ENCODE measurements at places on chromosomes 3 and 15.
A peak's percentile ranks its signal among the peaks of the same experiment; 100 is the strongest.

DNA sequence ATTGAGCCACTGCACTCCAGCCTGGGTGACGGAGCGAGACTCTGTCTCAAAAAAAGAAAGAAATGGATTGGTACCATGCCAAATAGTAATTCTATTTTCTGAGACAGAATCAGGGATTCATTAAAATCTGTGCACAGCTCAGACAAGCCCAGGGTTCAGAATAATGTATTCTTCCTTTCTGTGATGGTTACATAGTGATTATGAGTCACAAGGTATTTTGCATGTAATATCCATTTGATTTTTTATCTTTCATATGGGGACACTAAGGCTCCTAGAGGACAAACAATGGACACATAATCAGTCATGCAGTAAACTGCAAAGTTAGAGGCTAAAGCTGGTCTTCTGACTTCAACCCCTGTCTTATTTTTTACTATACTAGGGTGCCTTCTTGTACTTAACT is 156.8 kb upstream of the COL8A1 start:
- DNase-seq: no peak

DNA sequence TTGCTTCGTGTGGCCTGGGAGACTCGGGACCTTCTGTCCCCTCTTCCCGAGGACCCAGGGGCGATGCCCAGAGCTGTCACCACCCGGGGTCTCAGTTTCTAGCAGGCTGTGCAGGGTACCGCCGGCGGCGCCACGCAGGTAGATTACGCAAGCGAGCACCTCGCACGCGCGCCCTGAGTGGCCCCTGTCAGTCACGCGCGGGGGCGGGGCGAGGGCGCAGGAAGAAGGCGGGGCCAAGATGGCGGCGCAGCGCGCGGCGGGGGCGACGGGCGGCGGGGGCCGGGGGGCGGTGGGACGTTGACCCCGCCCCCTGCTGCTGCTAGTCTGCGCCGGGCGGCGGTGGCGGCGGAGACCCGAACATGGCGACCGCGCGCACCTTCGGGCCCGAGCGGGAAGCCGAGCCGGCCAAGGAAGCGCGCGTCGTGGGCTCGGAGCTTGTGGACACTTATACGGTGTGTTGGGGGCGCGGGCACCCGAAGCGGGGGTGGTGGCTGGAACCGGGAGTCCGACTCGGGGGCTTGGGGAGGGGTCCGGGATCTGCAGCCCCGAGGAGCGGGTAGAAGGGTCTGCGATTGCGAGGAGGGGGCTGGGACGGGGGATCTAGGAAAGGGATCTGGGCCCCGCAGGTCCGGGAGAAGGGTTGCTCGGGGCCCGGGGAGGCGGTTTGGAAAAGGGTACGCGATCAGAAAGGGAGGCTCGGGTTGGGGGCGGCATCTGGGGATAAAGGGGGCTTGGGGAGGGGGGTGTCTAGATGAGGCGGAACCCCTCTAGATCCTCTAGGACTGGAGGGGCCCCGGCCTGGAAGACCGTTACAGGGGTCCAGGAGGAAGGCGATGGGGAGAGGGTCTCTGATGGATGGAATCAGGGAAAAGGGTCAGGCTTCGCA is at the start of gene NISCH:
Gene NISCH (plus strand): TSS at position 322 of the 886 bp plus-strand sequence. CDS start 38 bp downstream, at position 360.
- DNase-seq: peak; percentile 69

DNA sequence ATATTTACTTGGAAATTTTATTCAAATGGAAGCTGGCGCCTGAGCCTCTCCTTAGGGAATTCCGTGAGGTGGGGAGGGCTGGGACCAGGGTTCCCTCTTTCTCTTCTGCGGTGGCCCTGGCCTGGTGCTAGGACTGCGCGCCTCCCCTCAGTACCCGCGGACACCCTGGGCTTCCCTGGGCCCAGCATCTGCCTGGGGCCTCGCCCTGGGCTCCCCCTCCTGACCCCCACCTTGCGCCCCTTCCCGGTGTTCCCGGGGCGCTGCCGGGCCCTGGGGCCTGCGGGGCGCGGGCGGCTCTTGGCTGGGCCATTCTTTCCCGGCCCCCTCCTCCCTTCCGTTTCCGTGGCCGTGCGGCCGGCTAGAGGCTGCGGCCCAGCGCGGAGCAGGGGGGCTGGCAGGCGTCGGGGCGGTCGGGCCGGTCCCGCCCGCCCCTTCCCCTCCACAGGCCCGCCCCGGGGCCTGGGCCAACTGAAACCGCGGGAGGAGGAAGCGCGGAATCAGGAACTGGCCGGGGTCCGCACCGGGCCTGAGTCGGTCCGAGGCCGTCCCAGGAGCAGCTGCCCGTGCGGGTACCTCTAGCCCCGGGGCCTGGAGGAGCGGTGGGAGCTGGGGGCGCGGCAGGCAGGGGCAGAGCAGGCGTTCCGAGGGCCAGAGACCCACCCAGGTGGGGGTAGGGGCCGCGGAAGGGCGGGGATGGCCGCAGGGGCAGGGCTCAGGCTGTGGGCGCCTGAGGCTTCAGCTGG is at the start of gene FES:
Gene FES (plus strand): TSS at position 529 of the 743 bp plus-strand sequence. CDS start 542 bp downstream, outside the sequence.
- peak; percentile 50 for DNase-seq

DNA sequence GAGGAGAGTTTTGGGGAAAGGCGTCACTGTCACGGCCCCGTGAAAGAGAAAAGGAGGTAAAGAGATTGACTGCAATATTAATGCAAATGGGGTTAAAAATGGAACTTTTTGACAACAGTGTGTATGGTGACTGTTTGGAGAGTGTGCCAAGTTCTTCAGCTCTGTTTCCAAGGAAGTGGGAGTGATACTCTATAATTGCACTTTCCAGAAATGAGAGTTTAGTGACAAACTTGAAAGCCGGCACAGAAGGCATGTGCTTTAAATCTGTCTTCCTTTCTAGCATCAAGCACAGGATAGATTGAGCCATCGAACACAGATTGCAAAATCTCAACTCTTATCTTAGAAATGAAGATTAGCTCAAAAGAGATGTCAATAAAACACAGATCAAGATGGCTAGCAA is 51.9 kb upstream of the SNRPA1 start:
- DNase-seq: peak; percentile 13

DNA sequence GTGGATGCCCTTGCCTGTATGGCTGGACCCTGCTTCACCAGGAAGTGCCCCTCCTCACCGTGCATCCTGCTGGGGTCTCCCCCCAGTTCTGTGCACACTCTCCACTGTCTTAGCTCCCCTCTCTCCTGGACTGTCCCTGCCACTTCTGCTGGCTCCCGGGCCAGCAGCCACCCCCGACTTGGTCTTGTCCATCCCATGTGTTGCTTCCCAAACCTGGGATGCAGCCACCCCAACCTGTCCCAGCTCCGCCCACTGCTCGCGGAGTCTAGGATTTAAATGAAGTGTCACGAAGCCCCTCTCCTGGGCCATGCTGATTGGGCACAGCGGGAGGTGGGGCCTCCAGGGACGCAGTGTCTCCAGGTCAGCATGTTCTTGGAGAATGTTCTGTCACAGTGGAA is 48.5 kb downstream of the PLXNA1 start:
- DNase-seq: no peak

GRCh38 chr3:194308601-194309449 is 42.3 kb downstream of the CPN2 start:
- DNase-seq: no peak

- DNase-seq: no peak
These were observed 2.7 kb upstream of the LSMEM2 start for GRCh38 chr3:50275996-50276761.

DNA sequence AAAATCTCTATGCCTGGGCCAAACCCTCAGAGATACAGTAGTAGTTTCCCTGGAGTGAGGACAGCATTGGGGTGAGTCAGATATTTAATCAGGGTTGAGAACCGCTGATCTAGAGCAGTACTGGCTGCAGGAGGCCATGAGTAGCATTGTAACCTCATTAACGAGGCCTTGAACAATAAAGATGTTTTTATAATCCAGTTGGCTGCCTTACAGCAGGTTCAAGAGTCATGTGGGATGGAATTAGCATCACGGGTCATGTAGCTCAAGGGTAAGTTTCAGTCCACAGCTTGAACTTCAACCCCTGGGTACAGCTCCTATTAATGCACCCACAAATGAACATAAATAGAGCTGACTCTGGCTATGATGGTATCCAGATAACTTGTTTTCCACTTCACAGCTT is 5.1 kb downstream of the HPS3 start:
- peak; percentile 20 for DNase-seq

DNA sequence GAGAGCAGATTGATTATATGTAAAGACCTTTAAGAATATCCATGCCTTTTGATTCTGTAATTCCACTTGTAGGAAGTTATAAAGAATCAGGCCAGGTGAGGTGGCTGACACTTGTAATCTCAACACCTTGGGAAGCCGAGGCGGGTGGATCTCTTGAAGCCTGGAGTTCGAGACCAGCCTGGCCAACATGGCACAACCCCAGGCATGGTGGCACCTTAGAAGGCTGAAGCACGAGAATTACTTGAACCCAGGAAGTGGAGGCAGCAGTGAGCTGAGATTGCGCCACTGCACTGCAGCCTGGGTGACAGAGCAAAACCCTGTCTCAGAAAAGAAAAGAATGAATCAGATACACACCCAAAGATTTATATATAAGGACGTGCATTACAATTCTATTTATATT is 33.9 kb downstream of the HRH1 start:
- no peak for DNase-seq

- DNase-seq: no peak
These were observed 67.3 kb upstream of the RASGRF1 start for GRCh38 chr15:79157631-79158592.

DNA sequence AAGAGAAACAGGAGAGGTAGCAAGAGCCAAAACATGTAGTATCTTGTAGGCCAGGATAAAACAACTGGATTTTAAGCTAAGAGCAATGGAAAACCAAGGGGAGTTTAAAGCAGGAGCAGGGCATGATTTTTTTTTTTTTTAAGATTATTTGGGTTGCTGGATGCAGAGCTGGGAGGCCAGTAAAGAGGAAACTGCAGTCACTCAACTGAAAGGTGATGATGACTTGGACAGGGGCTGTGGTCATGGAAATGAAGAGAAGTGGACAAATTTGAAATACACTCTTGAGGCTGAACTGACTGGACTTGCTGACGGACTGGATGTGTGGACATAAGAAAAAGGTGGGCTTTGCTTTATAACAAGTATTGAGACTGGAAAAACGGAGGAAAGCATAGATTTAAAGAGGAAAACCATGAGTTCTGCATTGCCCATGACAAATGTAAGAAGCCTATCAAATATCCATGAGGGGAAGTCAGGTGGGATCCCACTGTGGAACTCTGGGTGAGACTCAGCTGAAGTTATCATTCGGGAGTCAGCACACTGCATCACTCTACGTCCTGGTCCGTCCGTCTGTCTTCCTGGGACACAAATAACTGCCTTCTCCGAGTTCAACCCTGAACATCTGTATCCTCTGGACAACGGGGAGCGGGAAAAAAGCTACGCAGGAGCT is 688 bp downstream of the XPC start:
- DNase-seq: no peak

- no peak for DNase-seq
These were observed 17.9 kb downstream of the CAPN7 start for GRCh38 chr3:15223685-15224572.

DNA sequence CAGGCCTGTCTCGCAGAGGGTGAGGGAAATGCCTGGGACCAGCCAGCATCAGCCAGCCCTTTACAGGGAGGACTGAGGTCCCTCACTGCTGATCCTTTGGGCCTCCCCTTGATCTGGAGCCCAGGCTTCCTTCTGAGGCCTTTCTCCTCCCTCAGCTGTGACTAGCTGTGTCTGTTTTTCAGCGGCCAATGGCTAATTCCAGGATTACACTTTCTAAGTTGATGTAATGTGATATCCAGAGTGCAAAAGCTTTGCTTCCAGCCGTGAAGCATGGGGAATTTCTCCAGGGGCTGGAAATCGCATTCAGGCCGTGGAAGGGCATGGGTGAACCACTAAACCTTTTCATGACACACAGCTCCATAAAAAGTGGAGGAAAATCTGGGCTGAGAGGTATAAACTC is 157.6 kb downstream of the SHQ1 start:
- no peak for DNase-seq

- DNase-seq: peak; percentile 88
These were observed 619.2 kb downstream of the DIPK2A start for GRCh38 chr3:144590854-144591253.

- DNase-seq: peak; percentile 4
These were observed 51.7 kb downstream of the PLS1 start for GRCh38 chr3:142647856-142648255.
